ENCODE measurements at places on chromosomes 4 and X. TPM values are rescaled to one million over a fixed set of nuclear protein-coding genes. Genes with fewer than 3 reads are reported as not detected.

GRCh38 chr4:184583738-184584502, 65.3 kb downstream of the CASP3 start:
- DNase-seq = no peak

Gene ADH7
- total RNA-seq = not detected

GRCh38 chrX:154967603-154968002, 54.9 kb downstream of the F8 start:
- DNase-seq = no peak

GRCh38 chr4:74410272-74410671, 34.7 kb upstream of the AREG start:
- no peak for DNase-seq

GRCh38 chr4:151852202-151852601, 91.4 kb upstream of the GATB start:
- no peak for DNase-seq

Gene ATP1B4
- not detected for total RNA-seq

GRCh38 chr4:146256328-146256727, 42.0 kb downstream of the REELD1 start:
- DNase-seq = no peak

Measured in H4 (cell line).